Muscle of arm (tissue), 14 donors: ENCODE measurements at places on chromosomes 7 and 10. TPM values are rescaled to one million over a fixed set of nuclear protein-coding genes. Genes with fewer than 3 reads are reported as not detected.

DNA sequence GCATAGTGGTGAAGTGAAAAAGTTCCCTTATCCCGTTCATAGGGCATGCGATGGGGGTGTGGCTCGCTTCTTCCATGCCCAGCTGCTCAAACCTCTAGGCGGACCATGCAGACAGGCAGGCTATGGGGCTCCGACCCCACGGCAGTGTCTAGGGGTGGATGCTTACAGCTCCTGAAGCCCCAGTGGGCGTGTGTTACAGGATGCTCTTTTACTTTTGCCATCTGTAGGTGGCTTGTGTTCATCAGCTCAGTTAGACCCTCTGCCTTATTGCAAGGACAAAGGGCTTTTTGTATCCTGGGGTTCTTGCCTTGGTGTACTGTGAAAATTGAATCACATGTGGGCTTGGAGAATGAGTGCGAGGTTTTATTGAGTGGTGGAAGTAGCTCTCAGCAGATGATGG lies at the start of gene MYL10:
Gene MYL10, minus strand, starts transcription at position 126 of the 400 bp plus-strand sequence. CDS start 178 bp downstream, outside the sequence.
- no peak for DNase-seq

DNA sequence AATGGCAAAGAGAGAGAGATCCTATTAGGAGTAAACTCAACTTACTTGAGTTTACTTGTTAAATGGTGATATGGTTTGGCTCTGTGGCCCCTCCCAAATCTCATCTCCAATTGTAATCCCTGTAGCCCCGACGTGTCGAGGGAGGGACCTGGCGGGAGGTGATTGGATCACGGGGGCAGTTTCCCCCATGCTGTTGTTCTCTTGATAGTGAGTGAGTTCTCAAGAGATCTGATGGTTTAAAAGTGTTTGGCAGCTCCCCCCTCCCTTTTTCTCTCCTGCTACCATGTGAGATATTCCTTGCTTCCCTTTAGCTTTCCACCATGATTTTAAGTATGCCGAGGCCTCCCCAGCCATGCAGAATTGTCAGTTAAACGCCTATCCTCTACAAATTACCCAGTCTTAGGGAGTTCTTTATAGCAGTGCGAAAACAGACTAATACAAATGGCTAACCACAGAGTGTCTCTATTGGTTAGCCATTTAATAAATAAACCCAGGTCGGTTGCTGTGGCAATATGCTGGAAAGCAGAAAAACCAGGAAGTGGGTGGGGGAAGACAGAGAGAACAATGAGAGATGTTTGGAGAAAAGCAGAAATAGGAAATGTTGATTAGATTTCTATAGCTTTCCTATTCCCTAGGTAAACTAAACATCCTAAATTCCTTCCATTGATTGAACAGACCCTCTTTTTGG lies 3.0 kb upstream of the STMP1 start:
- DNase-seq, result no peak

GRCh38 chr10:89296220-89296648 lies 5.6 kb upstream of the IFIT2 start:
- DNase-seq, result no peak

DNA sequence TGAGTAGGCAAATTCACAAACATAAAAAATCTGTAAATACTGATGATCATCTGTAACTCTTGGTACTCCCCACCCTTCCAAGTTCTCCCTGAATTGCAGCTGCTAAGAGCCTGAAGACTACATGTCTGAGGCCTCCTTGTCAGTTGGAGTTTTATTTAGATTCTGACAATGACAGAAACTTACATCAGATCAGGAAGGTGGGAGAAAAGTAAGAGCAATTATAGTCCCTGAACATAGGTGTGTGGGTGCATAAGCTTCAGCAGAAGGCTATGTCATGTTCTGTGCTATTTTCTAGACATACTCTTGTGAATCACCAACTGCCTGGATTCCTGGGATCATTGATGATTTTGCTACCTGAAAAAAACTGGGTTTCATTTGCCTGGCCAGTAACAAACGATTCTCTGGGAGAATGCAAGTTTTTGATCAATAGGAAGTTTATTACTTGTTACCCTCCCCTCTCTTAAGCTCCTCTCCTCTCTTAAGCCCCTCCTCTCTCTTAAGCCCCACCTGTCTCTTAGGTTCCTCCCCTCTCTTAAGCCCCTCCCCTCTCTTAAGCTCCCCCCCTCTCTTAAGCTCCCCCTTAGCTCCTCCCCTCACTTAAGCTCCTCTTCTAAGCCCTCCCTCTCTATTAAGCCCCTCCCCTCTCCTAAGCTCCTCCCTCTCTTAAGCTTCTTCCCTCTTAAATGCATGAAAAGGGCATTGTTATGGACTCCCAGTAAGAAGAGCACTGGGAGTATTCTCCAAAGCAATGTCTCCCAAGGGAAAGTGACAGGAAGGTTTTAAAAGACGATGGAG lies 1183.4 kb upstream of the AUTS2 start:
- DNase-seq, result no peak

- DNase-seq, result peak; percentile 16
Measured at GRCh38 chr10:42952349-42952748, 124.5 kb upstream of the RET start.

DNA sequence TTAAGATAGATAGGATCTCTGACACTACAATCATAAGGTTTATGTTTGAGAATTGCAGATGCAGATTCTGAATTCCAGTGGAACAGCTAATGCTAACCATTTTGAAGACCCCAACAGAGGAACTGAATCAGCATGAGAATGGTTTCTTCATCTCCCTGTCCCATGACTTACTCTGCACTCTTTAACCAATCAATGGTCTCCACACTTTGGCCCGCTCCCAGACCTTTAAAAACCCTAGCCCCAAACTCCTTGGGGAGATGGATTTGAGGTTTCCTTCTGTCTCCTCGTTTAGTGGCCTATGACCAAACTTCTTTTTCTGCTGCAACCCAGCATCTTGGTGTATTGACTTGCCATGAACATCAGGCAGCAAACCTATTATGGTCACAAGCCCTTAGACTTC lies 804.9 kb downstream of the LRMDA start:
- no peak for DNase-seq

GRCh38 chr7:80703272-80703671 lies 64.8 kb downstream of the CD36 start:
- DNase-seq, result no peak

GRCh38 chr10:96752375-96752774 lies 32.1 kb upstream of the PIK3AP1 start:
- no peak for DNase-seq

- DNase-seq, result no peak
Measured at GRCh38 chr7:116573541-116573940, 48.7 kb downstream of the CAV1 start.

- no peak for DNase-seq
Measured at GRCh38 chr7:76403780-76404494, 5.6 kb downstream of the SSC4D start.

GRCh38 chr10:124647421-124648130 lies 96.6 kb downstream of the FAM53B start:
- no peak for DNase-seq

DNA sequence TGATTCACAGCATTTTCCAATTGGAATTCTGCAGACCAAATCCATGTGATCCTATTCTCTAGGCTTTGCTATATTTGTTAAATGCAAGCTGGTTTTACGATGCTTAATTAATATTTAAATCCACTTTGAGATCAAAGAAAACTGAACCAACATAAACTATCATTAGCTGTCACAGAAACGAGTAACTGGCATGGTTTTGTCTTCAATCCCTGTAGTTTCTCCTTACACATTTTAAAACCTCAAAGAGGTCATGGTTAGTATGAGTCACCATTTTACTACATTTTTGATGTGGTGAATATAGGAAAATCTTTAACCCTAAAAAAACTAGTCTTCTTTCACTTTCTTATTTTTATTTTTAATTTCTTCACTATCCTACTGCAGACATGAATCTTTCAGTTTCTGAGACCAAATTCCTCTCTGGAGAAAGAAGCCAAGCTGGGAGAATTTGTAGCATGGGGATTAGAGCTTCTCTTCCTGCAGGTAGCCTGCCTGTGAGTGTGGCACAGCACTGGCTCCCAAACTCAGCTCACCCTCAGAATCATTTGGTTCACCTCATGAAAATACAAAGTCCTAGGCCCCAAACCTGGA lies 8.7 kb upstream of the LIPM start:
- no peak for DNase-seq

Gene GRID2IP
- polyA plus RNA-seq, result 0.07 TPM

Gene EZH2
- polyA plus RNA-seq, result 32.0 TPM

Gene HOXA10
- polyA plus RNA-seq, result 33.8 TPM

Gene GLI3
- polyA plus RNA-seq, result 15.2 TPM

Gene DOCK4
- not detected for polyA plus RNA-seq

Gene HOXA3
- 12.9 TPM for polyA plus RNA-seq
